ENCODE measurements at places on chromosomes 6 and 20.
A peak's percentile ranks its signal among the peaks of the same experiment; 100 is the strongest.

GRCh38 chr20:4563031-4563430, 158.7 kb upstream of the PRND start:
- H3K4me3 ChIP-seq, result no peak overlapping the region
- no peaks in the 10 kb centered on the region for H3K4me1 ChIP-seq
- no peak for DNase-seq
- H3K27ac ChIP-seq, result no peak overlapping the region
- H3K36me3 ChIP-seq, result no peaks in the 10 kb centered on the region

DNA sequence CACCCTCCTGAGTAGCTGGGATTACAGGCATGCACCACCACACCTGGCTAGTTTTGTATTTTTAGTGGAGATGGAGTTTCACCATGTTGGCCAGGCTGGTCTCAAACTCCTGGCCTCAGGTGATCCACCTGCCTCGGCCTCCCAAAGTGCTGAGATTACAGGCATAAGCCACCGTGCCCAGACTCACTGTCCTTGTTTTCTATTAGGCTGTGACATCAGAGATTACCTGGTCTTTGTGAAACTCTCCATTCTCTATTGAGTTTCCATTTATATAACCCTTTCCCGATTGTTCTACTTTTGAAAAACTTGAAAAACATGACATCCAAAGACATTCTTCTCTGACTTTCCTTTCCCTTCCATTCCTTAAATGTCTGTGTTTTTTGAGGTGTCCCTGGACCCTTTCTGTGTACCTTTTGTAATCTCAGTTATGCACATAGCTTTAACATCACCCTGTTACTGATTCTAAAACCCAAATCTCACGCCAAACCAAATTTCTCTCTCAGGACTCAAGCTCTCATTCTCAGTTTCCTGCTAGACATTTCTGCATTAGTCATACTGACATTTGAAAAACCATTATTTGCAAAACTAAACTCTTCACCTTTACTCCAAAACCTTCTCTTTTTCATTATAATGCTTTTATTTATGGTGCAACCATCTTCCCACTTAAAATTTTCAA, 137.0 kb downstream of the KHDC1L start:
- no peaks in the 10 kb centered on the region for H3K36me3 ChIP-seq
- H3K27ac ChIP-seq, result no peak overlapping the region
- no peaks in the 10 kb centered on the region for H3K27me3 ChIP-seq
- no peaks in the 10 kb centered on the region for H3K4me1 ChIP-seq
- DNase-seq, result no peak

DNA sequence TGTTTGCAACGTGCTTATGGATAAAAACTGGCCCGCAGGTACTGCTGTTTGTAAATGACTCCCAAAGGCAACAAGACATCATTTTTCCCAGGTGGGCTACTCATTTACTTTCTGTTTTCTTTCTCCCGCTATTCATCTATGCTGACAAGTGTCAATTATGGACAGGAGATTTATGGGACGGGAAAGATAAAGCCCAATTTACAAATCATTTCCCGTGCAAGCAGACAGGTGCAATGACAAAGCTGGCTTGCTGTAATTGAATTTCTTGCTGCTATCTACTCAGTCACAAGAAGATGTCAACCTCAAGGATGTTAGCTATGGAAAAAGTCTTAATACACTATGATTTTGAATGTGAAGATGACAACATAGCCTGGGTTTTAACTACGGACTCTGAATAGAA, 125.5 kb downstream of the EPHA7 start:
- no peak overlapping the region for H3K27ac ChIP-seq
- no peaks in the 10 kb centered on the region for H3K4me1 ChIP-seq
- no peaks in the 10 kb centered on the region for H3K36me3 ChIP-seq
- no peak for DNase-seq
- no peaks in the 10 kb centered on the region for H3K27me3 ChIP-seq
- H3K4me3 ChIP-seq, result no peak overlapping the region

DNA sequence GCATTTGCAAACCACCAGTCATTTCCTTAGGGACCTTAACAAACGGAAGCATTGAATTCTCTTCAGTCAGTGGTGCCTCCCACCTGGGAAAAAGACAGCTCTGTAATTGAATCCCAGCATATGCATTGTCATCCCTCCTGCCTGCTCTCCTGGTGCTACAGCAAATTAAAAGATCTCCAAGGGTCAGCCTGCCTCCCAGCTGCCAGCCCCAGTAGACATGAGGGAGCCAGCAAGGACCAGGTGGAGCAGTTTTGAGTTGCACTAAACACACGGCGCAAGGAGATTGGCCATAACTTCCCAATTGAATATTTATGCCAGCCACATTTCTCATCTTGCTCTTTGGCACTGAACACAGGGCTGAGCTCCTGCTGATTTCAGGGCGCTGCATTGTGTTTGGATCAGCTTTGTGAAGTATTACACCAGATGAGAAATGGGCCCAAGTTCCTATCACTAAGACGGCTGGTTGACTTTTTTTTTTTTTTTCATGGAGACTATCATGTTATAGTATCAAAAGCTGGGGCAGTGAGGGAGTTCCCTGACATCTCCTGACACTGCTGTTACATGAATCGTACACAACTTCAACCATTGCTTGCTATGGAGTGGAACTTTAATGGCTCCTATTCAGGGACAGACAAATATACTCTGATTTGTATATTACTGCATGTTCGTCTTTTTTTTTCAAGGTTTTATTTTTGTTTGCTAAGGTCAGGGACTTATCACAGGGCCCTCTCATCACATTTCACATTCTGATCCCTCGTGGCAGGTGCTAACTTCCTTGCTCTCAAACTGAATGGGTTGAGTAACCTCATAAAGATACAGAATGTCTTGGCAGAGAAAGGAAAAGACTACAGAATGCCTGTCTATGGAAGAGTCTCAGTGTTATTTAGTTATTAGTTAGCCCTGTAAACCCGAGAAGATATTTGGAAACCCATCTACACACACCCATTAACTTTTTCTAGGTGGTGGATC, 191.1 kb downstream of the EYA4 start:
- H3K4me3 ChIP-seq, result no peak overlapping the region
- H3K27me3 ChIP-seq, result no peaks in the 10 kb centered on the region
- no peak overlapping the region for H3K27ac ChIP-seq
- no peaks in the 10 kb centered on the region for H3K36me3 ChIP-seq
- DNase-seq, result no peak

DNA sequence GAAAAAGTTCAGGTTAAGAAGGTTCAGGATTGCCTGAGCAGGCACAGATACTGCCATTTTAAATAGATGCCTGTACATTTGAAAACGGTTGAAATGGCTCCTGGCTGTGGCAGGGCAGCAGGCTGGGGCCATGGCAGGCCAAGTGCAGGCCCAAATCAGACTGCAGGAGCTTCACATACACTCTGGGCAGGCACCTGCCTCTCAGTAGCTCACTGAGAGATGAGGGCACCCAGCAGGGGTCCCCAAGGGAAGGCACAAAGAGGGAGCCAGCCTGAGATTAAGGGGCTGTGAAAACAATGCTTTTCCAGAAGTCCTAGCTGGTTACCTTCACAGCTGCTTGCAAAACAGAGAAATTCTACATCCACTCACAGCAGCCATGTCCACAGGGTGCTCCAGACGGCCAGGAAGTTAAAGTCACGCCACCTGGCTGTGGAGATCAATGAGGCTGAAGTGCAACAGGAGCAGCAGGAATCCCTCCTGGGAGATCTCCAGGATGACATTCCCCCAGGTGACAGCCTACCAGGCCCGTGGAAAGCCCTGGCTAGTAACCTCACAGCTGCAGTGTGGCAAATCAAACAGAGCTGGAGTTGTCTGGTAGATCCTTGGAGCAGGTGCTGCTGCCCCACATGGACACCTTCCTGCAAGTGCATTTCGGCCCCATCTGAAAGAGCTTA, 6.2 kb upstream of the RAET1E start:
- no peak overlapping the region for H3K4me3 ChIP-seq
- no peaks in the 10 kb centered on the region for H3K36me3 ChIP-seq
- H3K27ac ChIP-seq, result no peak overlapping the region
- DNase-seq, result no peak

GRCh38 chr6:111722179-111722731, 116.6 kb upstream of the TRAF3IP2 start:
- no peaks in the 10 kb centered on the region for H3K27me3 ChIP-seq
- H3K36me3 ChIP-seq, result no peaks in the 10 kb centered on the region
- no peak overlapping the region for H3K27ac ChIP-seq
- no peak overlapping the region for H3K4me3 ChIP-seq
- no peak for DNase-seq

DNA sequence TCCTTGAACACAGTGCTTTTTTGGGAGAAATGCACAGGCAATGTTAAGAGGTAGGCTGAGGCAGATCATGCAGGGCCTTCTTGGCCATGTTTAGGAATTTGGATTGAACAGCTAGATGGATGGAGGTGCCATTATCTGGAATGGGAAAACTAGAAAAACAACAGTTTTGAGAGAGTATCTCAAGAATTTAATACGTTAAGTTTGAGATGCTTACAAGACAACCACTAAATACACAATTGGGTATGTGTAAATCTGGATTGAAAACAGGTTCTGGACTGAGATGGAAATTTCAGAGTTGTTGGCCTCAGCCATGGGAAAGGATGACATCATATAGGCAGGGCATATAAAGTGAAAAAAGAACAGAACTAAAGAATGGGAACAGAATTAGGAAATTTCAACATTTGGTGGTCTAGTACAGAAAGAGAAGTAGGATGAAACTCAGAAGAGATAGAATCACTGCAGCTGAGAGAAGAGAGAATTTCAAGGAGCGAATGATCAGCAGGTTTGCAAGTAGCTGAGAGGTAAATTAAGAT, 37.1 kb downstream of the NCOA7 start:
- no peak overlapping the region for H3K4me3 ChIP-seq
- H3K27ac ChIP-seq, result no peak overlapping the region
- no peaks in the 10 kb centered on the region for H3K4me1 ChIP-seq
- H3K27me3 ChIP-seq, result no peaks in the 10 kb centered on the region
- DNase-seq, result no peak

- H3K4me1 ChIP-seq, result no peaks in the 10 kb centered on the region
- no peaks in the 10 kb centered on the region for H3K36me3 ChIP-seq
- H3K4me3 ChIP-seq, result no peak overlapping the region
- H3K27me3 ChIP-seq, result no peaks in the 10 kb centered on the region
- no peak for DNase-seq
These were observed 156.9 kb downstream of the CDKAL1 start for GRCh38 chr6:20691185-20691584.

DNA sequence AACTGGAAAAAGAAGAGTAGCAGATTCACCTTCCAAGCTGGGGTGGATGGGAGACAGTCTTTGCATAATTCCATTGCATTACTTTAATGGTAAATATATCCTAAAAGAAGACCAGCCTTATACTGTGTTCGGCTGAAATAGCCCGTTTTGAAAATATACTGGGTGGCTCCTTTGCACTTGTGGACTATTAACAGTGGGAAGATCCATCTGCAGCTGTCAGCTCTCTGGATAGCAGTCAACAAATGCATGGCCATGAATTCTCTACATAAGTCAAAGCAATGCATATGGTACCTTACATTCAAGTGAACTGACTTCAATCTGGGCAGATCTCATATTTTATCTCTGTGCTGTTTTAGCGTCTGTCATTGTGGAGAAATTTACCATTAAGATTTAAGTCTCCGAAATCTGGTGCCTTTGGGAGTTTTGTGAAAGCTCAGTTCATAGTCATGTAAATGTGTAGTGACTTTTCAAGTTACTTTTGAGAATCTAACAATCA, 400.6 kb upstream of the RNF217 start:
- no peak for DNase-seq
- no peaks in the 10 kb centered on the region for H3K36me3 ChIP-seq
- H3K27ac ChIP-seq, result no peak overlapping the region
- H3K27me3 ChIP-seq, result no peaks in the 10 kb centered on the region
- no peaks in the 10 kb centered on the region for H3K4me1 ChIP-seq

GRCh38 chr6:133757335-133757734, 131.6 kb upstream of the TCF21 start:
- H3K4me1 ChIP-seq, result no peaks in the 10 kb centered on the region
- no peak overlapping the region for H3K4me3 ChIP-seq
- no peaks in the 10 kb centered on the region for H3K27me3 ChIP-seq
- no peaks in the 10 kb centered on the region for H3K36me3 ChIP-seq
- no peak for DNase-seq
- H3K27ac ChIP-seq, result no peak overlapping the region

DNA sequence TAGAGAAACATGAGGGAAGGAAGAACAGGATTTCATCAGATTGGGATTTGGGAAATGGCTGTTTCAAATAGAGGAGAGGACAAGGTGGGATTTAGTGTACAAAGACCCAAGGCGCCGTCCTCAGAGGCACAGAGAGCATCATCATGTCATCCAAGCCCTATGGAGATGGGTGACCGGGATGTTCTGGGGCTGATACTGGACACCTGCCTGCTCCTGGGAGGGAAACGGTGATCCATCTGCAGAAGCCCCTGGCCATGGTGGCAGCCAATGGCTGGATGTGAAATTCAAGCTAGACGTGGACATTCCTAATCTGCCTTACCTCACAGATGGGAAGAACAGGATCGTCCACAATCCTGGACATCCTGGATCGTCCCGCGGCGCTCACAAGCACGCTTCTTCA, 12.7 kb downstream of the NKX2-2 start:
- H3K27me3 ChIP-seq, result peaks cover 4% of the 10 kb centered on the region
- H3K36me3 ChIP-seq, result no peaks in the 10 kb centered on the region
- no peak overlapping the region for H3K27ac ChIP-seq

- H3K4me3 ChIP-seq, result no peak overlapping the region
- no peaks in the 10 kb centered on the region for H3K4me1 ChIP-seq
- no peaks in the 10 kb centered on the region for H3K36me3 ChIP-seq
- H3K27me3 ChIP-seq, result peaks cover 12% of the 10 kb centered on the region
- no peak for DNase-seq
These were observed 168.7 kb upstream of the LRFN2 start for GRCh38 chr6:40755749-40756452.

DNA sequence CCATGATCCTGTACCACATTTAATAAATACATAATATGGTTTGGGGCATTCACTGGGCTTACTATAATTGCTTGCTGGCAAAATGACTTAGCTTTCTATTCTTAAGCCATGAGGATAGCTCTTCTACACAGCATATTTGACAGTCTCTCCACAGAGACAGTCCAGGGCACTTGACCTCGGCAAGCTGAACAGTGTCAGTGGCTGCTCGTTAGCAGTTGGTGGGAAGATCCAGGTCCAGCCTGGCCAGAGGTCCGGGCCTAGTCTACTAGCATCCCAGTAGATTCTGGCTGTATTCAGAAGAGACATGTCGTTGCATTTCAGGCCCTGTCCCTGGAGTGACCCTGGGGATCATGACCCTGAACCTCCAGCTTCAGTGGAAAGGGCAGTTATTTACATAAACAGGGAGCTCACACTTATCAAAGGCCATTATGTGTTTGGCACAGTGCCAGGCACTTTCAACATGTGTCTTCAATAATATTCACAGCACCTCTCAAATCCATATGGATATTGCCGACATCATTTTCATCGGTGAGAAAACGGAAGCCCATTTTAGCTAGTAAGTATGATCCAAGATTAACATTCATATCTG, 139.0 kb downstream of the IMPG1 start:
- H3K36me3 ChIP-seq, result no peaks in the 10 kb centered on the region
- H3K27me3 ChIP-seq, result no peaks in the 10 kb centered on the region
- no peak overlapping the region for H3K27ac ChIP-seq
- H3K4me1 ChIP-seq, result no peaks in the 10 kb centered on the region

GRCh38 chr20:3483784-3484183, 13.0 kb downstream of the ATRN start:
- no peak for DNase-seq
- no peak overlapping the region for H3K27ac ChIP-seq
- no peaks in the 10 kb centered on the region for H3K36me3 ChIP-seq

- H3K4me1 ChIP-seq, result no peaks in the 10 kb centered on the region
- H3K4me3 ChIP-seq, result no peak overlapping the region
- no peaks in the 10 kb centered on the region for H3K36me3 ChIP-seq
- DNase-seq, result no peak
These were observed 138.1 kb downstream of the CD164 start for GRCh38 chr6:109243863-109244825.

GRCh38 chr6:7138921-7139358, 31.2 kb downstream of the RREB1 start:
- H3K27me3 ChIP-seq, result no peaks in the 10 kb centered on the region
- H3K36me3 ChIP-seq, result no peaks in the 10 kb centered on the region
- no peaks in the 10 kb centered on the region for H3K4me1 ChIP-seq
- peak overlapping the region; percentile 81 for H3K27ac ChIP-seq
- DNase-seq, result peak; percentile 70
- H3K4me3 ChIP-seq, result no peak overlapping the region

Data from breast epithelium (tissue), 4 donors.